GM04504 (cell line): ENCODE measurements at places on chromosomes 12 and 14.

DNA sequence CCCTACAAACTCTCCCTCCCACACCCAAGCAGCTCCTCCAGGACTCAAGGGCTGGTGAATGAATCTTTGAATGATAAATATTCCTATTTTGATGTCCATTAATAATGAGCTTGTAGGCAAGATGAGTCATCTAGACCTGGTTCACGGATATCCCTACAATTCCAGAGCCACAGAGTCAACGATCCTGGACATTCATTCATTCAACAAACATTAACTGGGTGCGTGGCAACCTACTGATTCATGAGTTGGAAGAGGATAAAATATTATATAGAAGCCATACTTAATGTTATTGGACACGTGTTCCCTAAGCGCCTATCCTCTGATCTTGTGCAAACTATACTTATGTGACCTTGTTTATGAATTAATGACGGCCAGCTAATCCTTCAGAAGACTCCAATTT, 420 bp upstream of the OTUB2 start:
- DNase-seq, result no peak

DNA sequence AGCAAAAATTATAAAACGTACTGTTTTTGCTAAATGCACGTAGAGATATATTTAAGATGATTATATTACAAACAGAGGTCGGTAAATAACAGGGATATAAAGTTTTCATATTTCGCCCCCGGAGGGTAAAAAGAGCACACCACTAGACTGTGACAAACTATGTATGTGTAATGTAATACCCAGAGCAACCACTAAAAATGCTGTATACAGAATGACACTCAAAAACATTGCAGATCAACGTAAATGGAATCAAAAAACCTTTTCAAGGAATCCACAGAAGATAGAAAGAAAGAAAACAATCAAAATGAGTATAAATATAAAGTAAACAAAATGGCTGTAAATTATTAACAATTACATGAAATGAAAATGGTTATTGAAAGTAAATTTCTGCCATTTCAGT, 37.6 kb upstream of the PRB4 start:
- no peak for DNase-seq

DNA sequence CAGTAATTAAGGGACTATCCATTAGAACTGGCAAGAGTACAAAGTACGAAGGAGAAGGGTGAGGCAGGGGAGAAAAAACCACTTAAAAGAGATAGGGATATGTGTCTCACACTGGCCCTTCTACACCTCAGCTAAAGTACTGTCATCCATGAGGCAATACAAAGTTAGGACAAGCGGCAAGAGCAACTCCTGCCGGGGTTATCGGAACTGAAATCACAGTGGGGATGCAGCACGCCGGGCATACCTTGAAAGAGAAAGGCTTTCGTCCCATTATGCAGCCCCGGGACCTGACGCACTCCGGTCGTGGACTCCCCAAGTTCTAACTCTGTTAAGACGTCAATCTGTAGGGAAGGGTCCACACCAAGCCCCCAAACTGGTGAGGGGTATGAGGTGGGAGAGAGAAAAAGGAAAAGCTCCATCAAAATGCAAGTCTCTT, 1.1 kb downstream of the NELL2 start:
- DNase-seq, result no peak

DNA sequence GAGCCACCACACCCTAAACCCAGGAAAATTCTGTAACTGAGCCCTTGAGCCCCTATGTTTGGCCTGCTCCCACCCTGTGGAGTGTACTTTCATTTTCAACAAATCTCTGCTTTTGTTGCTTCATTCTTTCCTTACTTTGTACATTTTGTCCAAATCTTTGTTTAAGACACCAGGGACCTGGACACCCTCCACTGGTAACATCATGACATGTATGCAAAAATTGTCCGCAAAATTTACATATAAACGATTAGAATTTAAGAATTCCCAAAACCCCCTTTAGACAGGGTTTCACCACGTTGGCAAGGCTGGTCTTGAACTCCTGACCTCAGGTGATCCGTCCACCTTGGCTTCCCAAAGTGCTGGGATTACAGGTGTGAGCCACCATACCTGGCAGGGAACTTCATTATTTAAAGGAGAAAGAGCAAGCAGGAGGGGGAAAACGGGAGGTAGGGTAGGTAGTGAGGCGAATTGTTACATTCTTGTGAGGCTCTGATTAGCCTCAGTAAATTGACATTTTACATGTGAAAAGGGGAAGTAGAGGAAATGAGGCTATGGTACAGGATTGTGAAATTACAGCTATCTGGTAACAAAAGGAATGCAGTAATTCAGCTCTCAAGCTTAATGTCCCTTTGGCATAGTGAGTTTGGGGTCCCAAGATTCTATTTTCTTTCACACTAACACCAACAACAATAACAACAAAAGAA, 27.6 kb downstream of the TUBA1A start:
- DNase-seq, result no peak

- DNase-seq, result no peak
Measured at GRCh38 chr12:124000111-124000510, 27.1 kb downstream of the ZNF664 start.

DNA sequence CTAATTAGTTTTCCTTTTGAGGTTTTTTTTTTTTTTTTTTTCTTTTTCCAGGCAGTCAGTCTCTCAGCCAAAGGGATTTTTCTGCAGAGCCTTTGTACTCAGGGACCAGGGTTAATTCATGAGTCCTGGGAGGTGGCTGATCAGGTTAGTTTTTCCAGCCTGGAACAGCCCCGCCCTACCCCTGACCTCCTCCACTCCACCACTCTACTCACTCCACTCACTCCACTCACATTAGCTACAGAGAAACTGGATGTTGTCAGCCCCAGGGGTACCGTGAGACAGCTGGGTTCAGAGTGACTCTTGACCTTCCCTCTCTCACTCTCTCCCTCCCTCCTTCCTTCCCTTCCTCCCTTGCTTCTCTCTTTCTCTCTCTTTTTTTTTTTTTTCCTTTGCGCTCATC, 161.0 kb downstream of the CRADD start:
- no peak for DNase-seq
